ENCODE measurements at places on chromosomes 13 and 19.
A peak's percentile ranks its signal among the peaks of the same experiment; 100 is the strongest.

- DNase-seq: no peak
Measured at GRCh38 chr13:110925023-110925612, 10.2 kb upstream of the ANKRD10 start.

GRCh38 chr19:43624933-43625332 is 5.5 kb upstream of the ZNF428 start:
- peak; percentile 60 for DNase-seq

DNA sequence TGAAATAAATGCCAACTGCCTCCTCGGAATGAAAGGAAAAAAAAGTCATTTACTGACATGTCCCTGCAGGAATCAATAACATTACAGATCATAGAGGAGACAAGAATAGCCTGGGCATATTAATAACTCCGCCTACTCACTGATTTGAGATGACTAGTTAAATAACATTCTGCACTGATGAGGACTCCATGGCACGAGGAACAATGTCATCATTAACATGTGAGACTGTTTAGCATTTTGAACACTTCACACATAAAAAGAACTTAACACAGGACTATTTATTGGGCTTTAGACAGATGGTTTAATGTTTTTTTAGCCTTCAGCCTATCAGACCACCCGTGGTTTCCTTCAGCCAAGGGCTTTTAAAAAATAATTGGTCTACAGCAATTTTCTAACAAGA is 170.1 kb downstream of the OLFM4 start:
- DNase-seq: no peak

- peak; percentile 24 for DNase-seq
Measured at GRCh38 chr13:41311406-41312175, 524 bp downstream of the NAA16 start.

DNA sequence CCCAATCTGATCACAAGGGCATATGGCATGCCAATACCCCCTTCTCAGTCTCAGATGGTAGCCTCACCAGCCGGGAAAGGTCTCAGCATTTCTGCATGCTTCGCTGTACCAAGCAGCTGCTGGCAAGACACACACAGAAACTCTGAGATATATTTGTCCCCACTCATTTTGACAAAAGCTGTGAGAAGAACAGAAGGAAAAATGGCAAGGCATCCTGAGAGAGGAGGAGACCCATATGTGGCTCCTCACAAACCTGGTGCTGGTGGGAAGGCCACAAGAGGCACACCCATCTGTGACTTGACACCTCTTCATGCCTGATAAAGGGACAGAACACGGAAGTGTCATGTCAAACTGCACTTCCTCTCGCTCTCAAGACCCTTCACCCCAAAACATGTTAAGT is 36.7 kb upstream of the DOCK9 start:
- no peak for DNase-seq

- no peak for DNase-seq
Measured at GRCh38 chr13:76971215-76971614, 20.7 kb upstream of the CLN5 start.

DNA sequence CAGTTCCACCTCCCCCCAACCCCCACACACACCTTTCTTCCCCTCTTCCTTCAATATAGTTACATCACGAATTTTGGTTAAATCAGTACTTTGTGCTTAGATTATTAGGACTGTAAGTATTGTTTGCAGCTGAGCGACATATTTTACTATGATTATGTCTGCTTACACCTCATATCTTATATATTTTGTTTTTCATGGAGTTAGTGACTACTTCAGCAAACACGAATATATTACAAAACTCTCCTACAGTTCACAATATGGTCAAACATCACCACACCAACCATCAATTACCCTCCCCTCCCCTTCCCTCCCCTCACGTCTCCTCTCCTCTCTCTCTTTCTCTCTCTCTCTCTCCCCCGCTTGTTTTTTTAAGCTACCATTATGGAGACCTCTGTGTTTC is 152.9 kb downstream of the TBC1D4 start:
- DNase-seq: no peak
